ENCODE measurements at places on chromosomes 5 and 9.

DNA sequence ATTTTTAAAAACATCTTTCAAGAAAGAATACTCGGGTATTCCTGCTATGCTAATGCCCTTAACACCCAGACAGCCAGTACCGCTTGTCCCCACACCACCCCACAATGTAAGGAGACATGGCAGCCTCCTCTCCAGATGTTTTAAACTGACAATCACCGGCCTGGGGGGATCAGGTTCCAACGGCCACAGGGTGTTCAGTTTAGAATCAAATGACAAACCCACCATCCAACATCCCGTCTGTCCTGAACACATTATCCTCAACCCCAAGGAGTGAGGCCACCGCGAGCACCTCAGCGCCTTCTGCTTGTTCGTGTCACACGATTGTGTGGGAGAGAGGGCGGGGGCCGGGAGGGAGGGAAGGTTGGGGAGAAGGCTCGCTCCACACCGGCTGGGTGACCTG lies 152.8 kb downstream of the PAX5 start:
- no peak for DNase-seq

- DNase-seq: peak; percentile 92
Observed at GRCh38 chr5:74316064-74316603, 324.4 kb downstream of the ENC1 start.

- DNase-seq: no peak
Observed at GRCh38 chr9:76445976-76446375, 13.0 kb upstream of the GCNT1 start.

DNA sequence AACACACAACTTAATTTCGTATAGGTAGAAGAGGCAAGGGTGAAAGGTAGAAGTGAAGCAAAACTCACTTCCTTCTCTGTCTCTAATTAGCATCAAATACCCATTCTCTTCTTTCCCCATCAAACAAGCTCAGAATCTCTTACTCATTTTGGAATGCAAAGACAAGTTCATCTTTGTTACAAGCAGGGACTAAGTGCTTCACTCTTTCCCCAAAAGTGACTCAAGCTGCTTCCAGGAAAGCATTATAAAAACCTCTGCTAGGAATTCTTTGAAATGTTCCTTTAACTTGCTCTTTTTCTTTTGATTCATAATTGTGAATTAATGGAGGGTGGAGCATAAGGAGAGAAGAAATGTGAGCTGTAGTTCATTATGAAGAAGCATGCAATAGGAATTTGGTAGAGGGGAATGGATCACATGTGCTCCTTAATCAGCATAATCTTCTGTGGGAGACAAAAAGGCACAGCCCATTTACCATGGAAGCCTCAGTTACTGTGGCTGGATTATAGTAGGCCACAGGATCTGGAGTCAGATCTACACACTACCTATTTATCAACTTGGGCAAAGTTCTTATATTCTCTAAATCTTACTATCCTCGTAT lies 109.5 kb upstream of the DPYSL3 start:
- DNase-seq: no peak

- no peak for DNase-seq
Observed at GRCh38 chr9:123326662-123327093, 29.3 kb upstream of the CRB2 start.

DNA sequence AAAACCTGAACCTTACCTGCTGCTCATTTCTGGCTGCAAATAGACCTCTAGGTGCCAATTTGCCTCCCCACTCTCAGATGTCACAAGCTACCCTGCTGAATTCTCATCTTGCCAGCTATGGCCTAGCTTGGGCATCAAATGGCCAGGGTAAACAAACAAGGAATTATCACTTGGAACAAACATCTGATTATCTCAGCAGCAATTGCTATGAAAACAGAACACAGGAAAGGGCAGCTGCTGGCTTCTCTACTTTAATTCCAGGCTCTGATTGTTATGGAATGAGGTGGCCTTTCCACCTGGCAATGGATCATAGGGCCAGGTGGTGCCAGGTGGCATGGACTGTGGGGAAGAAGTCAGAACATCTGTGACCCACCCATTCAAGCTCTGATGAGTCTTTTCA lies 505.1 kb downstream of the TLR4 start:
- no peak for DNase-seq

DNA sequence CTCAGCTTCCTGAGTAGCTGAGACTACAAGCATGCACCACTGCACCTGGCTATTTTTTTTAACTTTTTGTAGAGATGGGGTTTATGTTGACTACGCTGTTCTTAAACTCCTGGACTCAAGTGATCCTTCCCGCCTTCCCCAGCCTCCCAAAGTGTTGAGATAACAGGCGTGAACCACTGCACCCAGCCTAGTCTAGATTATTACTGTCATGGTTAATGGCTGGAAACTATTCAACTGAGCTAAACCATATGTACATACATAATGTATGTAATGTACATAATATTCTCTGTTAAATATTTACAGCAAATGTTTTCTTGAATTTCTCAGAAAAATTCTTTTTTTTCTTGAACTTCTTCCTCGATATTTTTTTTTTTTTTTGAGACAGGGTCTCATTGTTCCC lies 21.3 kb downstream of the PPP2CA start:
- no peak for DNase-seq

GRCh38 chr5:155915601-155916000 lies 411.4 kb upstream of the SGCD start:
- DNase-seq: no peak

- DNase-seq: no peak
Observed at GRCh38 chr9:98597236-98597771, 111.4 kb downstream of the GABBR2 start.

DNA sequence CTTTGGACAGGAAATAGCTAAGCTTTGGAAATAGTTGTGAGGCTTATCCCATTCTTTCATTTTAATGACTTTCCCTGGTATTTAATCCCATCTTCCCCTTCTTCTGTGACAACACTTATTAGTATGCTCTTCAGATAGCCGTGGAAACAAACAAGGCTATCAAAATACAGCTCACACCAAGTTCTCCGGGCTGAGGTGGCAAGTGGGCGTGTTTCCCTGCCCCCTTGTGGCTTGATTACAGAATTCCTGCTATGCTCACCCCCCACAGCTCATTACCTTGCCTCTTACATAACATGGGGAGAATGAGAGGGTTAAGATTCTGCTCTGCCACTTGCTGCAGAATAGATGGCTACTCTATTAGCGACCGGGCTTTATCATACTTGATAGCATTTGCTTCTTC lies 437.1 kb upstream of the TLE4 start:
- DNase-seq: peak; percentile 15

- DNase-seq: no peak
Observed at GRCh38 chr5:8912106-8912505, 633.8 kb downstream of the SEMA5A start.

DNA sequence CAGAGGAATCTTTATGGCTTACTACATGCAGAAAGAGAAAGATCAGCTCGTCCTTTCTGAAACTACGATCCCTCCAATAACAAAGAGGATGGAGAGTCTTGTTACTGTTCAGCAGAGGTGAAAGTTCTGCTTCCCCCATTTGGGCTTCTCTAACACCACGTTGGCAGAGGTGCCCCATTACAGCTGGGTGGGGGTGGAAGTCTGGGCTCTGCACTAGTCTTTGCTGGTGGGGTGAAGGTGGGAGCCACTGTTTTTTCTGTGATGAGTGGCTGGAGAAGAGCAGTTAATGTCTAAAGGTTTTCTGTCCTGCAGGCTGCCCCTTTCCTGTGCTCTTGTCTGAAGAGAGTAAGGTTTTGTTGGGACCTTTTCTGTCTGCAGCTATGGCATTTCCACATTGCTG lies 64.7 kb upstream of the OTULINL start:
- DNase-seq: no peak

DNA sequence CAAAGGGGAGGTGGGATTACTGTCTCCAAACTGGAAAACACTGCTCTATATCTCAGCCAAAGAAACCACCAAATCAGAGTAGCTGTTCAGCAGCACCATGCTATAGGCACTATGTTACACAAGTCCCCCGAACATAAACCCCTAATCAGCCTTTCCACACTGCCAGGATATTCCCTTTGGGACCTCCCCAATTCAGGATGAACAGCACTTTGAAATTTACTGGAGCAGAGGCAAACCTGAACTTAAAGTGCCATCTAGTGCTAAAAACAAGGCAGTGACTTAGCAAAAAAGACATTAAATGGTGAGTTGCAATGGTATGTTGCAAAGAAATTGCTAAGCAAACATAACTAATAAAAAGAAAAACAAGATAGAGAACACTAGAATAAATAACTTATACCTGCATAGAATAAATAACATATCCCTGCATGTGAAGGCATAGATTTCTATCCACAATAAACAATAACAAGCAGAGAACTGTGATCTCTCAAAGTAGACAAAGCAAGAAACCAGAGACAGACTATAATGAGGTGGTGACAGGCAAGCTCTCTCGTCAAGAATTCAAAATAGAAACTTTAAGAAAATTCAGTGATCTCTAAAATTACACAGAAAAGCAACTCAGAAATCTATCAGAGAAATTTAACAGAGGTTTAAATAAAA lies 584.4 kb upstream of the ACO1 start:
- peak; percentile 48 for DNase-seq

DNA sequence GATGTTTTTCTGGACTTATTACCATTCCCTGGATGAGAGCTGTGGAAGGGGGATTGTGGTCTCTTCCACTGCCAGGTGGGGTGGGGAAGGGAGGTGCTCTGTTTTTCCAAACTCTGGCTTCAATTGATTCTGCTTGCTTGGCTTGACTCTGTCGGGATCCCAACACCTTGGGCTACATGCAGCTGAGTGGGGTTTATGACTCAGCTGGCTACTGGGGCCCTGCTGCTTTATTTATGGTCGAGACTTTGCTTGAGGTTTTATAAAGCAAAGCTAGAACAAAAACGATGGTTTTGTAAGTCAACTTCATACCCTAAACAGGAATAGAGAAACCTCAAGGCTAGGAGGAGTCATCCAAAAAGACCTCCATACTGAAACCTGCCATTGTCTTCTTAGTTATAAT lies 76.3 kb downstream of the AOPEP start:
- DNase-seq: no peak

GRCh38 chr5:14171621-14172020 lies 28.5 kb downstream of the TRIO start:
- DNase-seq: no peak

DNA sequence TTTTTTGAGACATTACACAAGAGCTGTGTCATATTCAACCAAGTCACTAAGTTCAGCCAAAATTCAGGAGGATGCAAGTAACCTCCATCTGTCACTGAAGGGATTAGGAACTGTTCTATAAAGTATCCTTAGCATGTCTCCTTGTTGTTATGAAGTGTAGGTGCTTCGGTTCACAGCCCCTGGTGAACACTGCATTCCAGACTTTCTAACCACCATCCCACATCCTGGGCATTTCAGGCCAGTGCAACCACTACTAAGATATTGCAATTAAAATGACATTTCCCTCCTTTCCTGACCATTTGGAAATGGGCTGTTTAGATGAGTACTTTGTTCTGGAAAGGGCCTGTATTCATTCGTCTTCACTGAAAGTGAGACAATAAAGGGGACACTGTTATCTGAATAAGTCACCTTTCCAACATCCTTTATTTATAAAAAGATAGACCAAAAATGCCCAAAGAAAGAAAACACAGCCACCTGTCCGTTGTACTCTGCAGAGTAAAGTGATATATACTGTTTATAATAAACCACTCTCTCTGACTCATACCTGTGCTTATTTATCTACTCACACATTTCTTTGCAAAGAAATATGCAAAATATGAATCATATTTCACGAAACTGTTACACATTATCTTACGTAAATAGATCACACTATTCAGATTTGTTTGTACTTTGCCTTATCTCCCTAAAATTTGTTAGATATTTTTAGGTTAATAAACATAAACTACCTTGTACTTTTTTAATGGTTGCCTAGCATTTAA lies 861.9 kb downstream of the CDH18 start:
- DNase-seq: peak; percentile 12

GRCh38 chr9:16387382-16387781 lies 483.1 kb downstream of the BNC2 start:
- DNase-seq: no peak

- no peak for DNase-seq
Observed at GRCh38 chr5:158736150-158736870, 363.4 kb downstream of the EBF1 start.

DNA sequence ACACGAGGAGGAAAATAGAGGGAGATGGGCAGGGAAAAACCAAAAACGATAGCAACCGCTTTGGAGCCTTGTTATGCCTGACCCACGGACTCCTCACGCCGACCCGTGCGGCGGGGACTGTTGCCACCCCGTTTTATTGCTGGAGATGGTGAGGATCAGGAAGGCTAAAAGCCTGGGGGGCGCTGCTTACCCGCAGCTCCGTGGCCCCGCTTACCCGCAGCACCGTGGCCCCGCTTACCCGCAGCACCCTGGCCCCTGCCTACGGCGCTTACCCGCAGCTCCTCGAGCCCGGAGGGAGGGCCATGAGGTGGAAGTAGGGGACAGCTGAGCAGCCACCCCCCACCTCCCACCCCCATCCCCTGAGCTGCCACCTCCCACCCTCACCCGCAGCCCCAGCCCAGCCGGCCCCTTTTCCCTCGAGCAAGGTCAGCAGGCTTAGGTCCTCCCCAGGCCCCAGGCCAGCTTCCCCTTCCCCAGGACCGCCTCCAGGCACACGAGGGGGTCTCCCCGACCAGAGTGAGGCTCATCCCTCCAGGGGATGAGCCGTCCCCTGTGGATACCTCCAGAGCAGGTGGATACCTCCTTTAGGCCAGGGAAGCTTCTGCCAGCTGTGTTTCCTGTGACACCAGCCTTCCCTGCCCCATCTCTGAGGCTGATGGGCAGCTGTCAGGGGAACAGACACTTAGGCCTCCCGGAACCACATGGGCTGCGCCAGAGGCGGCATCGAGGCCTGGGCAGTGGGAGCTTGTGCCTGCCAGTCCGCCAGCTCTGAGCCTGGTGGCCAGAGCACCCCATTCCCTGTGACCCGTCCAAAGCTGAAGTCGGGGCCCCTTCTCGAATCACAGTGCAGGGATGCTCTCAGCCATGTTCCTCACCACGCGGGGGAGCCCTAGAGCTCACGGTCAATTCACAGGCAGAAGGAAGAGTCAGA lies 92.3 kb downstream of the LMX1B start:
- DNase-seq: peak; percentile 56

DNA sequence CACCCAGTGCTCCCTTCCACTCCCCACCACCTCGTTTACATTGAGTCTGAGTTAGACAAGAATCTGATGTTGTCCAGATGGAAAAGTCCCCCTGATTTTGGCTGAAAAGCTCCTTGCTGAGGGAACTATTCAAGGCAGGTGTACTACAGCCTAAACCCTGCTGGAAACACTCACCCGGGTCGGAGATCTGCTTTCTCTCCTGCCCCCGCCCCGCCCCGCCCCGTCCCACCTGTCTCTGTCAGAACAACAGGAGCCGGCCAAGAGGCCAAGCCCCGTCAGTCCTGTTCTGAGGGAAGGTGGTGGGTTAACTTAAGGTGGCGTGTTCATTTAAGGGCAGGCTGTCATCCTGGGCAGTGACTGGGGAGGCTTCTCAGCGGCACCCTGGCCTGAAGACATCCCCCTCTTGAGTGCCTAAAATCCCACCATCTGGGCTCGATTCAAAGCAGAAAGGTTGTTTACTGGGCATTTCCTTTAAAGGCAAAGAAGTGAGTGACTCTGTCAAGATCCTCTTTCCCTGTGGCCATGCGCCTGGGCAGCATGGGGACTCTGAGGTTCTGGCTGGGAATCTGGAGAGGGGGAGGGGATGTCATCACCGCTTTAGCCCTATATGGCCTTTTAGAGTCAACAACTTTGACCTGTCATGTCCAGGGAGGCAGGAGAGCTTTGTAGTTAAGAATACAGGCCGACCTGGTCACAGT lies 71.1 kb upstream of the NEURL1B start:
- no peak for DNase-seq

GRCh38 chr5:4197151-4197550 lies 601.5 kb downstream of the IRX1 start:
- DNase-seq: no peak

Measured in ACHN (cell line).